Trophoblast cell (in vitro differentiated cells and primary cell): ENCODE measurements at places on chromosomes 3 and 15.
A peak's percentile ranks its signal among the peaks of the same experiment; 100 is the strongest.

GRCh38 chr15:89912674-89913396, at the start of gene ARPIN:
Gene ARPIN (minus strand): TSS chr15:89912952. CDS start chr15:89912835, 117 bp downstream.
- no peaks in the 10 kb centered on the region for H3K36me3 ChIP-seq
- H3K27me3 ChIP-seq = no peaks in the 10 kb centered on the region
- DNase-seq = no peak
- peak within 1 kb of the TSS; percentile 87 for H3K4me3 ChIP-seq

GRCh38 chr15:23877502-23878412, 190.7 kb upstream of the NDN start:
- H3K4me3 ChIP-seq = no peak overlapping the region
- H3K27me3 ChIP-seq = no peaks in the 10 kb centered on the region
- no peaks in the 10 kb centered on the region for H3K4me1 ChIP-seq
- DNase-seq = peak; percentile 58
- H3K36me3 ChIP-seq = no peaks in the 10 kb centered on the region

- no peak overlapping the region for H3K27ac ChIP-seq
- no peak overlapping the region for H3K4me3 ChIP-seq
- no peak for DNase-seq
- no peaks in the 10 kb centered on the region for H3K27me3 ChIP-seq
Measured at GRCh38 chr3:169494982-169495381, 168.5 kb downstream of the MECOM start.

GRCh38 chr3:30989276-30990030, 95.0 kb upstream of the GADL1 start:
- H3K4me1 ChIP-seq = no peaks in the 10 kb centered on the region
- no peaks in the 10 kb centered on the region for H3K36me3 ChIP-seq
- no peak overlapping the region for H3K4me3 ChIP-seq
- no peaks in the 10 kb centered on the region for H3K27me3 ChIP-seq

GRCh38 chr3:103601666-103602065, 1166.9 kb downstream of the ZPLD1 start:
- no peaks in the 10 kb centered on the region for H3K4me1 ChIP-seq
- no peaks in the 10 kb centered on the region for H3K27me3 ChIP-seq
- DNase-seq = no peak

GRCh38 chr3:129918461-129918860, 24.9 kb upstream of the TMCC1 start:
- H3K27ac ChIP-seq = no peak overlapping the region
- DNase-seq = no peak
- H3K36me3 ChIP-seq = no peaks in the 10 kb centered on the region
- no peaks in the 10 kb centered on the region for H3K4me1 ChIP-seq
- no peaks in the 10 kb centered on the region for H3K27me3 ChIP-seq
- no peak overlapping the region for H3K4me3 ChIP-seq

GRCh38 chr3:126213379-126214028, 33.1 kb upstream of the ALDH1L1 start:
- H3K36me3 ChIP-seq = no peaks in the 10 kb centered on the region
- DNase-seq = no peak
- no peak overlapping the region for H3K27ac ChIP-seq
- H3K4me1 ChIP-seq = peaks cover 13% of the 10 kb centered on the region

- H3K27ac ChIP-seq = no peak overlapping the region
- H3K4me3 ChIP-seq = no peak overlapping the region
- DNase-seq = peak; percentile 38
- H3K4me1 ChIP-seq = no peaks in the 10 kb centered on the region
- H3K36me3 ChIP-seq = no peaks in the 10 kb centered on the region
Measured at GRCh38 chr3:130539005-130539404, 22.0 kb downstream of the COL6A6 start.

DNA sequence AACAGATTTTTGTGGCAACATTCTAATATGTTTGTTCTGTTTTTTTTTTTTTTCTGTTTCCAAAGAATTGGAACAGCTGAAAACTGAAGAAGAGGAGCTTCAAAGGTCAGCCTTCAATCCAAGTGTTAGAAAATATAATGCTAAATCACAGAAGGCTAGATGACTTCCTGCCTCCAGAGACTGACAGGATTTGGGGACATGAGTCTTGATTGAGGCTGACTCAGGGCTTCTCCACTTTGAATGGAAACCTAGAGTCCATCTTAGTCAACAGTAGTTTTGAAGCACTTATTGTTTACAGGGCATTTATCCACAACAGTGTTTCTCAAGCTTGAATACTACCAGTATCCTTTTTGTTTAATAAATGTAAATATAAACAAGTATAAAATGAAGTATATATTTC, 44.5 kb upstream of the RAD51 start:
- no peak for DNase-seq
- no peak overlapping the region for H3K27ac ChIP-seq
- H3K36me3 ChIP-seq = no peaks in the 10 kb centered on the region
- no peak overlapping the region for H3K4me3 ChIP-seq

GRCh38 chr3:97815149-97815917, 6.5 kb upstream of the CRYBG3 start:
- H3K27ac ChIP-seq = no peak overlapping the region
- no peaks in the 10 kb centered on the region for H3K36me3 ChIP-seq
- H3K4me1 ChIP-seq = no peaks in the 10 kb centered on the region
- H3K4me3 ChIP-seq = no peak overlapping the region
- no peaks in the 10 kb centered on the region for H3K27me3 ChIP-seq

GRCh38 chr15:45594319-45594718, 7.1 kb downstream of the BLOC1S6 start:
- H3K4me1 ChIP-seq = no peaks in the 10 kb centered on the region
- DNase-seq = no peak
- no peaks in the 10 kb centered on the region for H3K27me3 ChIP-seq

DNA sequence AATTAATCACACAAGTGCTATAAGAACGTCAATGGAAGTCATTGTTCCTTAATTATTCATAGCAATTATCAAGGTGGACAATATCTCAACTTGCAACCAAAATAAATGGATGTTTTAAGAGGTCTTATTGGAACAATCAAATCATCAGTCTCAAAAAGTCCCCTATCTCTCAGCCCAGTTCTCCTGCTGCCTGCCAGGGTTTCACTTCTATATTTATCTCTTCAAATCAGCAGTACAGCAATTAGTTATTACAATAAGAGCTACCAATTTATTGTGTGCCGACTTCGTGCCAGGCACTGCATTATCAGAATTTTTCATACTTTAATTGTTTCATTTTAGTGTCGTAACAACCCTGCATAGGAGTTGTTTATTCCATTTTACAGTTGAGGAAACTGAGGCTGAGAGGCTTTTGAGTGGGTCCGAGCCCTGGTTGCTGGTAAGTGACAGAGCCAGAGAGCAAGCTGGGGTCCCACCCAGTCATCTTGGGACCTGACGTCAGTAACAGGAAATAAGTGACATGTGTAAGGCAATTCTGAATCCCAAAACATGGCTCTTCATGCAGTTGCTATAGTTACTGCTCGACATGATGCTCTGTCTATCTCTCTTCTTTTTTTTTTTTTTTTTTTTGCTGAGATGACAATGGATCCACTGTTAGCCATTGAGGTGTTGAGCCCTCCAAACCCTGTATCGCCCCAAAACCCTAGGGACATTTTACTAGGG, 8.8 kb upstream of the KCTD6 start:
- no peak overlapping the region for H3K27ac ChIP-seq
- H3K4me3 ChIP-seq = no peak overlapping the region
- no peaks in the 10 kb centered on the region for H3K27me3 ChIP-seq
- H3K36me3 ChIP-seq = no peaks in the 10 kb centered on the region
- no peak for DNase-seq

GRCh38 chr3:13367728-13368127, 52.4 kb downstream of the NUP210 start:
- H3K4me3 ChIP-seq = no peak overlapping the region
- no peaks in the 10 kb centered on the region for H3K27me3 ChIP-seq
- no peaks in the 10 kb centered on the region for H3K36me3 ChIP-seq
- no peak for DNase-seq
- H3K27ac ChIP-seq = no peak overlapping the region

DNA sequence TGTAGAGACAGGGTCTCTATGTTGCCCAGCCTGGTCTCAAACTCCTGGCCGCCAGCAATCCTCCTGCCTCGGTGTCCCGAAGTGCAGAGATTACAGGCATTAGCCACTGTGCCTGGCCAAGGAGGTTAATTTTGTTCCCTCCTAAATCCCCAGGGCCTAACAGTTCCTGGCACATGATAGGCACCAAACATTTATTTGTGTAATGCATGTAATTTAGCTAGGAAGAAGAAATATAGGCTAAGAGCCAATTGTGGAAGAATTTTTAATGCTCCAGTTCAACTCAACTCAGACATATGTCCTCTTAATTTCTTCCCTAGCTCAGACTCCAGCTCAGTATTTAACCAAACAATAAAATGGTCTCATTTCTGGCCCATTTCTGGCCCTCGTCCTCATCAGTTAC, 7.7 kb upstream of the ZNF592 start:
- H3K4me1 ChIP-seq = no peaks in the 10 kb centered on the region
- no peaks in the 10 kb centered on the region for H3K36me3 ChIP-seq
- H3K27me3 ChIP-seq = no peaks in the 10 kb centered on the region
- H3K4me3 ChIP-seq = no peak overlapping the region
- no peak overlapping the region for H3K27ac ChIP-seq
- DNase-seq = no peak

DNA sequence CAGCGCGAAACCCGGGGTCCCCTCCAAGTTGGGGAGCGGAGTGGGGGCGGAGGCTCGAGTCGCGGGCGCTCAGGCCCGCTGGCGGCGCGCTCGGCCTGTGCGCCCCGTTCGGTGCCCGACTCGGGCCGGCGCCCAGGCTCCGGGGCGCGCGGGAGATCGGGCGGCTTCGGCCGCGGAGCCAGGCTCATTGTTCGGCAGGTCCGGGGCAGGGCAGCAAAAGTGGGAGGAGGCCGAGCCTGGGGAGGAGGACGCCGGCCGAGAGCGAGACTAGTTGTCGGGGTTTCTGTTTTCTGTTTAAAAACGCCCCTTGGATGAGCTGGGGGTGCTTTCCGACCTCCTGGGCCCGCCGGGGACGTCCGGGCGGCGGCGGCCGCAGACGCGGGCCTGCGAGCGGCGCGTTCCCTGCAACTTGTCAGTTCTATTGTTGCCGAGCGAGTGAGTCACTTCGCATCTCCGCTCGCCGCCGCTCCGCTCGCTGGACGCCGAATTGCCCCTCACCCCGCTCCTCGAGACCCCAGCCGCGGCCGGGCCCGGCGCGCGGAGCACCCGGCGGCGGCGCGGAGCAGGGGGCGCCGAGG, 676 bp downstream of the TCF12 start:
- peak overlapping the region; percentile 94 for H3K4me3 ChIP-seq
- H3K27ac ChIP-seq = peak overlapping the region; percentile 97
- H3K36me3 ChIP-seq = no peaks in the 10 kb centered on the region

GRCh38 chr3:23712656-23713559, 92.8 kb upstream of the UBE2E1 start:
- H3K4me3 ChIP-seq = no peak overlapping the region
- no peak overlapping the region for H3K27ac ChIP-seq

- no peak overlapping the region for H3K27ac ChIP-seq
- H3K36me3 ChIP-seq = no peaks in the 10 kb centered on the region
- H3K4me3 ChIP-seq = no peak overlapping the region
- no peaks in the 10 kb centered on the region for H3K4me1 ChIP-seq
- no peaks in the 10 kb centered on the region for H3K27me3 ChIP-seq
- DNase-seq = no peak
Measured at GRCh38 chr15:55829826-55830225, 86.9 kb upstream of the PRTG start.

GRCh38 chr15:75229191-75230015, 27.7 kb downstream of the C15orf39 start:
- H3K4me3 ChIP-seq = no peak overlapping the region
- H3K27me3 ChIP-seq = no peaks in the 10 kb centered on the region
- peak; percentile 85 for DNase-seq
- H3K27ac ChIP-seq = no peak overlapping the region

- H3K27me3 ChIP-seq = peaks cover 32% of the 10 kb centered on the region
- no peak overlapping the region for H3K4me3 ChIP-seq
- DNase-seq = no peak
- no peak overlapping the region for H3K27ac ChIP-seq
Measured at GRCh38 chr3:13883681-13884080, 3.8 kb upstream of the WNT7A start.

- DNase-seq = peak; percentile 36
- no peaks in the 10 kb centered on the region for H3K4me1 ChIP-seq
- no peak overlapping the region for H3K4me3 ChIP-seq
Measured at GRCh38 chr15:65827065-65827464, 35.0 kb upstream of the DENND4A start.

GRCh38 chr3:35633332-35634124, 5.8 kb upstream of the ARPP21 start:
- H3K4me3 ChIP-seq = no peak overlapping the region
- no peak for DNase-seq
- peaks cover under 1% of the 10 kb centered on the region for H3K27me3 ChIP-seq
- no peaks in the 10 kb centered on the region for H3K4me1 ChIP-seq
- H3K36me3 ChIP-seq = no peaks in the 10 kb centered on the region
- H3K27ac ChIP-seq = no peak overlapping the region
